ENCODE measurements at places on chromosomes 11 and 22. TPM values are rescaled to one million over a fixed set of nuclear protein-coding genes. Genes with fewer than 3 reads are reported as not detected.

Gene ZNF280A
- total RNA-seq, result not detected

DNA sequence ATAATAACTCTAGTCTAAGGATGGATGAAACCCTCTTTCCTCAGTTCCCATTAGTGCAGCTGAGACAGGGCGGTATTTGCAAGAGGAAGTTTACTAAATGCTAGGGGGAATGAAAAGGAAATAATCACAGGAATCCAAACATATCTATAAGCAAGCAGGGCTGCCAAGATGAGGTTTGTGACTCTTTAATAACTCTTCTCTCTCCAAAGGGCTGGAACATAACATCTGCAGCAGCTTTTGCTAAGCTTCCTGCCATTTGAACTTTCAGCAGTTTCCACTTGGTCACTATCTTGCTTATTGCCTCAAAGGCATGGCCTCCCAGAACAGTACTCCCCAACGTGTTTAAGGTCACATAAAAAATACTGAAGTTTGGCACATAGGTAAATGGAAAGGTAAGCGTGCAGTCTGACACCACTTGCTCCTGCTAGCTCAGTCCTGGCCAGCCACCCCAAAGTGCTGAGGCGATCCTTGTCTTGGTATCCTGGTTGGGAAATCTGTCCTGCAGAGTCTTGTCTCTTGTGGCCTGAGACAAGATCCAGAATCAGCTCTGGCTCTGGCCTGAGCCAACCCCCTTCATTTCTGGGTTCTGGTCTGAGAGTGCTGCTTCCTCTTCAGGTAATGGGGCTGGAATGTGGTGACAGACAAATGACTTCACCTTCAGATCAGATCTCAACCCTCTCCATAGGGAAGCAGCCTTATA lies 81.8 kb downstream of the KCNC1 start:
- DNase-seq, result no peak

Gene UPK3A
- 0.62 TPM for total RNA-seq

- no peak for DNase-seq
Measured at GRCh38 chr22:37775785-37776638, 31.7 kb upstream of the GCAT start.

DNA sequence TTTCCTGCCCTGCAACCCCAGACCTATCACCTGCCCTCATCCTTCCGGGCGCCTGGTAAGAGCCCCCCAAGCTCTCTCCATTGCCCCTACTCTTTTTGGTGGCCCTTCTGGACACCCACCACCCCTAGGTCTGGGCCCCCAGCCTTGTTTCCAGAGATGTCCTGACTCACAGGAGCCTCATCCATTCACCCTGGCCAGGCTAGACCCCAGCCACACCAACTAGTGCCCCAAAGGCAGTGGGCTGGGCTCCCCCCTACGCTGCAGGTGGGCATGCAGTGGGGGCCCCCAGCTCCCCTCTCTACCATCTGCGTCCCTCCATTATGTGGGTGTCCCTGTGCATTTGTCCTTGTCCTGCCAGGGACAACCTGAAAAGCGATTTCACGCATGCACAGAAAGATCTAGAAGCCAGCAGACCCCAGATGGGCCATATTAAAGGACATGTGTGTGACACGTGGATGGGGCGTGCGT lies 1.4 kb downstream of the MRGPRF start:
- DNase-seq, result no peak

Gene CHCHD10
- total RNA-seq, result 87.2 TPM

DNA sequence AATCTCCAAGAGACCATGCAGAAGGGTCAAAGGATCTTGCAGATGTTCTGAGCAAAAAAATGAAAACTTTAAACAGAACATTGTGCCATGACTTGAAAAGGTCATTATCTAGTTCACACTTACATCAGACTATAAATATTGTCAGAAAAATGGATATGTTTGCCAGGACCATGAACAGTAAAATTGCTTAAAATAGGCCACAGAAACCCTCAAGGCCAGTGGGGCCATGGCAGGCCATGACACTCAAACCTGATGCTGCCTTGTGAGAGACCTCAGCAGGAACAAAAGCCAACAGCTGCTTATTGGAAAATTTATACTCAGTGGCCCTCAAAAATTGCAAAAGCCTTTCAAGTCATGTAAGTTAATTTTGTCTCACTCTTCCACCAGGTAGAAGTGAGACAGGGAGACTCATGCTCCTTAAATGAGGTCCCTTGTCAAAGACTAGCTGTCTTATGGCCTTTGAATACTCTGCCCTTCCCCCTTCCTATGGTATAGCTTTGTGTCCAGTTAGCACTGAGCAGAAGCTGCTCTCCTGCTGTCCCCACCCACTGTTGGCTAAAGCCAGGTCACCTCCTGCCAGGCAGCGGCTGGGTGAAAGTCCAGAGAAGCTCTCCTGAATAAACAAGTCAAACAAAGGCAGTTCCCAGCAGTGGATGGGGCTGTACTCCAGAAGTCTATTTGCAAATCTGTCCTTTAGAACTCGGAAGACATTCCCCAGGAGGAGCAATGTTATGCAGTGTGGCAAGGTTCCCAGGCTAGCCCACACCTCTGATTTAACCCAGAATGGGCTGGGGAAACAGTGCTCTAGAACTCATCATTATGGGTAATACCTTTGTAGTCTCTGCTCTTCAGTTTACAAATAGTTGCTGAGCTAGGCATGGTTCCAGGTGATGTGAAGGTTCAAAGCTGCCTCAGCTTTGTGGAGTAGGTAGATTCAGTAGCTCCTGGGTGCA lies 21.4 kb downstream of the ADM start:
- DNase-seq, result no peak

Gene RBMXL2
- total RNA-seq, result not detected

DNA sequence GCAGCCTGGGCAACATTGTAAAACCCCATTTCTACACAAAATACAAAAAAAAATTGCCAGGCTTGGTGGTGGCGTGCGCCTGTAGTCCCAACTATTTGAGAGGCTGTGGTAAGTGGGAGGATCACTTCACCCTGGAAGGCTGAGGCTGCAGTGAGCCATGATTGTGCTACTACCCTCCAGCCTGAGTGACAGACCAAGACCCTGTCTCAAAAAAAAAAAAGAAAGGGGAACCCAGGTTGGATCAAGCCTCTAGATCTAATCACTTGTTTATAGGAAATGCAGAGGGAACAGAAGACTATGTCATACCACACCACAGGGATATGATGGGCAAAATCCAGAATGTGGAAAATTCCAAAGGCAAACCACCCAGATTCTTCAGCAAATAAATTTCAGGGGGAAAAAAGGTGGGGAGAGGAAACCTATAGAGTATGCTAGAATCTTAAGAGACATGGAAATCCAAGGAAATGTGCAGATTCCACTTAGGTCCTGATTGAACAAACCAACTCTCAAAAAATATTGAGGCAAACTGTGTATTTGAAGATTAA lies 16.5 kb upstream of the MALAT1 start:
- DNase-seq, result no peak

DNA sequence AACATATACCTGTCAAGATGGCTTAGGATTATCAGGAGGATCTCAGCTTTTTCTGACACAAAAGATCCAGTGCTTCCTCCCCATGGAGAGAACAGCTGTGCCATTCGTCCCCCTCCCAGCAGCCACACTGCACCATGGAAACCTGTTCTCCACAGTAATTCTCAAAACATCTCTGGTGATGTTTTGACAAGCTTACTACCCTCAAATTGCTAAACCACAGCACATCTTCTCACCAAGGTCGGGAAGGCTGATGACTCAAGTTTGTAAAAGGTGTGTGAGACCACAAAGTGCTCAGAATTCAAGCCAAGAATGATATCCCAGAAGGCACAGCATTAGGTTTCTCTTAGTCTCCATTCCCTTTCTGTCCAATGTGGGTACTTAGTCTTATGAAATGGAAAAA lies 3.9 kb upstream of the RAB38 start:
- no peak for DNase-seq

Gene OR8A1
- total RNA-seq, result not detected

DNA sequence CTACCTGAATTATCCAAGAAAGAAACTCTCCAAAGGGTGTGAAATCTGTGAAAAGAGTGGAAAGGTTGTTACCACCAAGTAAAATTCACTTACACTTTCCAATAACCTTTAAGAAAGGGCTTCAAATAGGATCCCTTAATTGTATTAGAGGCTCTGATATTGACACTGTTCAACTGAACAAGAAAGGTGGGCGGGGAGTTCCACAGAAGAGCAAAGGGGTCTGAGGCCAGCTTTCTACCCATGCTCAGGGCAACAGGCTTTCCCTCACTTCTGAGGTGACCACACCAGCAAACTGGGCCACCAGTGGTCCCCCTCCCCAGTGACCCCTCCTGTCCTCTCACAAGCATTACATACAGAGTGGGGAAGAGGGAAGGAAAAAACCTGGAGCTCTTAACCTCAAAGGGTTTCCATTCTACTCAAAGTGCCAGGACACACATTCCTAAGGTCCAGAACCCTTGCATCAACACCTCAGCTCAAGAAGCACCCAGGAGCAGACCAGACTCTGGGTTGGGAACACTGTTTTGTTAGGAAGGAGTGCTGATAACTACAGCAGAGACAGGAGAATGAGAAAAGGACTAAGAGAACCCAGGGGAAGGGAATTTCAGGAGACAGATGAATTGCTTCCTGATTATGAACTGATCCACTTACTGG lies 71.6 kb upstream of the AKIP1 start:
- DNase-seq, result no peak

Gene SLC22A8
- total RNA-seq, result 0.85 TPM

DNA sequence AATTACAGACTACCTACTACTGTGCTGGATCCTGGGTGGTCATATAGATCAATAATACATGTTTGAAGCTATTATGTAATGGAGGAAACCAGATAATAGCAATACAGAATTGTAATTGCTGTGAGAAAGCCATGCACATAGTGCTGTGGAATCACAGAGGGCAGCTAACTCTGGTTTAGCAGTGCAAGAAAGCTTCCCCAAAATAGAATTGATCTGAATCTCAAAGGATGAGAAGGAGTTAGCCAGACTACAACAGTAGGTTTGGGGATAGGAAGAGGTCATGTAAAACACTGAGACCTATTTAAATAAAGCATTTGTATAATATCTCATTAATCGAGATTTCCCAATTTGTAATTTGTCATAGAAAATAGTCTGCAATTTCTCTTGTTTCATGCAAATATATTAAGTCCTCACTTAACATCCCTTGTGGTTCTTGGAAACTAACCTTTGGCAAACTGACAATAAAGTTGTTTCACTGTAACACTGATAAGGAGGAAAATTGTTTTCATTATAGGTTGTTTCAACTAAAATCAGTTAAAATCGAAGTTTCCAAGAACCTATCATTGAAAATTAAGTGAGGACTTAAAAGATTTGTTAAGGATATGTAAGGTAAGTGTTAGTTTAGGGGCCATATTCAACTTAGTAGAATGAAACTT lies 7.6 kb downstream of the C11orf58 start:
- no peak for DNase-seq

GRCh38 chr11:128741916-128742315 lies 48.0 kb downstream of the FLI1 start:
- DNase-seq, result no peak

Gene CTSW
- total RNA-seq, result not detected

Gene CHRM1
- total RNA-seq, result 0.29 TPM

GRCh38 chr22:41578114-41578513 lies 11.5 kb downstream of the PMM1 start:
- no peak for DNase-seq

Gene CCDC134
- total RNA-seq, result 19.6 TPM

- DNase-seq, result no peak
Measured at GRCh38 chr11:94151903-94152677, 23.4 kb downstream of the PANX1 start.

DNA sequence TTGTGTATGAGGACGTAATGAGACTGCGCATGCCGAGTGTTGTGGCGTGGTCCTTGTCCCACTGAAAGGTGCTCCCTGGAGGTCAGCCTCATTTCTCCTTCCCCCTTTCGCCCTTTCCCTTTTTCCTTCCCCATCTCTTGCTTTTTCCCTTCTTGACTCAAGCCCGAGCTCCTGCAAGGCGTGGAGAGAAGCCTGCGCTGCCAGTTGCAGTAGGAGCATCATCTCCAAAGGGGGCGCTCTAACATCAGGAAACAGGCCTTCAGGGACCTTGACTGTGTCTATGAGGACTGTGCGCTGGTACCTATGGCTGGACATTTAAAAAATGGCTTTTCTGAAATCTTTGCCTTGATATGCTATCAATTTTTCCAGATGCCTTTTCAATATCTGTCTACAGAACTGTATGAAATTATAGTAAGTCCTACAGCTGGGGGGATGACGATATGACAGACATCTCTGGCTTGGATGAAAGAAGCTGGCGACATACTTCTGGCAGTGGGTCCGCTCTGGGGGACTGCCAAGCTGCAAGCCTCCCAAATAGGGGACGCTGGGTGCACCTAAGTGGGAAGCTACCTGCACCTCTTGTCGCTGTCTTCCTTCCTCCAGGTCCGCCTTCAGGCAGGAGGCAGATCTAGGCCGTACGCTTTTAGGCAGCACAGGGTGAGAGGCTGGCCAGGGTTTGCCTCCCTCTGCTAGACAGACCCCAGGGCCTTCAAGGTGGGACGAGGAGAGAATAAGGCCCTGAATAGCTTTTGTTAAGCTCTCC lies 96.5 kb downstream of the NXPE2 start:
- DNase-seq, result peak; percentile 79

GRCh38 chr11:72744474-72744873 lies 7.7 kb downstream of the ARAP1 start:
- DNase-seq, result no peak

Gene ZNRF3
- total RNA-seq, result 23.1 TPM

DNA sequence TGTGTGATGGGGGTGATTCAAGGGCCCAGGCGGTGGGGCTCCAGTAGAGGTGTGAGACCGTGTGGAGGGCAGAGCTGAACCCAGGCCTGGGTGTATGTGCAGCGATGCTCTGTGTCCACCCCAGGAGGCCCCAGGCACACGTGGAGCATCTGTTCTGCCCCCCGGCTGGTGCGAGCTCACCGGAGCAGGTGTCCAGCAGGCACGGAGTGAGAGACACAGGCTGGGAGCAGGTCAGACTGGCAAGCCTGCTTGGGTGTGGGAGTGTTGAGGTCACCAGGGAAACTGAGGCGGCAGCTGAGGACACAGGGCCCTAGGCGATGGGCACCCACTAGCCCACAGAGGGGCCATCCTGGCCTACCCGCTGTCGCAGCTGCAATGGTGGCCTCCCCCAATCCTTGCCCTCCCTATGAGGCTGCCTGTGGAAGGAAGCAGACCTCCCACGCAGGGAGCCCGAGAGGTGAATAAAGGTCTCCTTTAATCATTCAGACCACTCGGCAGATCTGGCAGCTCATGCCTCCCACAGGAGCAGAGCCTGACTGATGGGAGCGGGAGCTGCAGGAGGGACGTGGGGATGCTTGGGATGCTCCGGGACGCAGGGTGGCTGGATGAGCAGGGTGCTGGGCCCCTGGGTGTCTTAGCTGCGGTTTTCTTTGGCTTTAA lies 1165.1 kb downstream of the BRD1 start:
- DNase-seq, result no peak

- DNase-seq, result no peak
Measured at GRCh38 chr11:26572770-26573402, 823 bp upstream of the MUC15 start.

Gene GDPD4
- not detected for total RNA-seq

DNA sequence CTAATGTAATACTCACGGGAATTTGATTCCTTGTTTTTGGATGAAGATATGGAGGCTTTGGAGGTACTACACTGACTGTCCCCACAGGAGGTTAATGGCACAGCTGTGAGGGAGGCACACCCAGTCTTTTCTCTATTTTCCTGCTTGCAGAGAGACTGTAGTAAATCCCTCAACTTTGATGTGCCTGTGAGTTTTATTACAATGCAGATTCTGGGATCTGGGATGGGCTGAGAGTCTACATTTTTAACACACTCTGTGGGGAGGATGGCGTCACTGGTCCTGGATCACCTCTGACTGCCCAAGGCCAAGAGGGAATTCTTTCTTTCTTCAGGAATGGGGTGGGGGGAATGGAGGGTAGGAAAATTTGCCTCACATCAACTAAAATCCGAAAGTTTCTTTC lies 80.2 kb upstream of the NTM start:
- no peak for DNase-seq

Gene SSTR3
- total RNA-seq, result 3.4 TPM

Gene GAL3ST1
- total RNA-seq, result 5.9 TPM

Gene APOA4
- total RNA-seq, result 88.5 TPM
